ENCODE measurements at places on chromosomes 4 and X.

DNA sequence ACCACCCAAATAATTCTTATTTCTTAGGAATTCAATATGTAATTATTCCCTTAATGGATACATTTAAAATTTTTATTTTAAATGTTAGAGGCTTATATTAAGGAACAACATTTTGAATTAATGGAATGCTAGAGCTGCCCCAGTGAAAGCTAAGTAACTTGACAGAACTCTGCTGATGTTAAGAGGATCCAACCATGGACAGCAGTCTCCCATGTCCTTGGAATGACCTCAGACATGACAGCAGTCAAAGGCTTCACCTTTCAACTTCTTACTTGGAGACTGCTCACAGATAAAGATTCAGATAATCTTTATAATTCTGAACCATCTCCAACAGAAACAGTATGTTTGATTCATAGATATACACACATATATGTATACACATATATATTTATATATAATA, 17.2 kb downstream of the PDLIM3 start:
- DNase-seq, result no peak

DNA sequence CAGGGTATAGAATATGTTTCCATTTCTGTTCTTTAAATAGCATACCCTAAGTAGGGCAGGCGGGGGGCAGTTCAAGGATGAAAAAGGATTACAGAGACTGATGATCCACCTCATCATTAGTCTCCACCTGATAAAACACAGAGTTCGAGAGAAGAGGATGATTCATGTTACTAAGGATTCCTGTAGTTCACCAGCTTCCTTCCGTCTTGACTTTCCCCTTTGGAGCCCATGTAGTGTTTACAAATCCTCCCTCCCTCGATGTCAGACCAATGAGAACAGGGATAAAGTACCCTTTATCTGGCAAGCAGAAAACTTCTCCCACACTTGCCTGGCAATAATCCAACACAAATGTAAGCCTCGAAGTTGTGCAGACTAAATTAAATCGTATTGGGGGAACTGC, 526.3 kb upstream of the FAM241A start:
- DNase-seq, result no peak

- DNase-seq, result peak; percentile 26
Observed at GRCh38 chr4:86594559-86595425, 677 bp downstream of the PTPN13 start.

DNA sequence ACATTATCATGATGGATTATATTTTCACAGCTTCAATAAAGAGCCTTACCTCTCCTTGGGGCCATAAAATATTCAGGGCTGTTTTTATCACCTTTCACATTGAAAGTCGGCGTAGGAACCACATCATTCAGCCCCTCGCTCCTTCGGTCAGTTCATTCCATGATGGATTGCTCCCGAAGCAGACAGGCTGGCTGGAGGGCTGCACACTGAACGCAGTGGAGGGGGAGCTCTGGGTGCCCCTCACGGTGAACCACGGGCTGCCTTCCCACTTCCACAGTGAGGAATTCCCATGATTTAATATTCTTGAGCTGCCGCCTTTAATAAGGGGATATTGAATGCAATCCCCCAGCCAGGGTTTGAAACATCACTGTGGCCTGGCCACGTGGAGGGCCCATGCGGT, 16.0 kb downstream of the PPP2R2C start:
- no peak for DNase-seq

- DNase-seq, result no peak
Observed at GRCh38 chrX:116031331-116031730, 139.2 kb upstream of the AGTR2 start.

- DNase-seq, result no peak
Observed at GRCh38 chrX:128816919-128817318, 706.4 kb downstream of the SMARCA1 start.

- no peak for DNase-seq
Observed at GRCh38 chr4:144340931-144341330, 200.4 kb upstream of the GYPA start.

GRCh38 chr4:57989430-57989829, 879.2 kb upstream of the IGFBP7 start:
- DNase-seq, result no peak

- no peak for DNase-seq
Observed at GRCh38 chr4:142414366-142414990, 431.6 kb downstream of the INPP4B start.

GRCh38 chr4:48483777-48484493, 792 bp downstream of the SLC10A4 start:
- DNase-seq, result peak; percentile 48

DNA sequence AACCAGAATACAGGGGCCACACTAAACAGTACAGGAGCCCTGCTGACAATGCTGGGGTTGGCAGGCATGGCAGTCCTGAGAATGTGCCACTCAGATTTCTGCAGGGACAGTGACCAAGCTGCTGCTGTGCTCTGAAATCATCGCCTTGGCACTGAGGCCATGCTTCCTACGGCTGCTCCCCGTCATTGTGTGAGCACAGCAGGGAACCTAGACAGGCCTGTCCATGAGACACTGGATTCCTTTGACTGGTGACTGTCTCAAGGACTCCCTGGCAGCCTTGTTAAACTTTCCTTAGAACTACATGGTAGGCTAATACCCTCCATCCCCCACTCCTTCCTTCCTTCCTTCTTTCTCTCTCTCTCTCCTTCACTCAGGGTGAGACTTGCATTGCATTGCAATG, 111.4 kb downstream of the LUZP4 start:
- DNase-seq, result no peak

All from DMS79 treated with DMSO at 0.1 percent for 48 hours (cell line).